ENCODE measurements at places on chromosomes 5 and 9.
A peak's percentile ranks its signal among the peaks of the same experiment; 100 is the strongest.

GRCh38 chr5:73892806-73893205 lies 266.8 kb downstream of the ARHGEF28 start:
- no peak for DNase-seq

DNA sequence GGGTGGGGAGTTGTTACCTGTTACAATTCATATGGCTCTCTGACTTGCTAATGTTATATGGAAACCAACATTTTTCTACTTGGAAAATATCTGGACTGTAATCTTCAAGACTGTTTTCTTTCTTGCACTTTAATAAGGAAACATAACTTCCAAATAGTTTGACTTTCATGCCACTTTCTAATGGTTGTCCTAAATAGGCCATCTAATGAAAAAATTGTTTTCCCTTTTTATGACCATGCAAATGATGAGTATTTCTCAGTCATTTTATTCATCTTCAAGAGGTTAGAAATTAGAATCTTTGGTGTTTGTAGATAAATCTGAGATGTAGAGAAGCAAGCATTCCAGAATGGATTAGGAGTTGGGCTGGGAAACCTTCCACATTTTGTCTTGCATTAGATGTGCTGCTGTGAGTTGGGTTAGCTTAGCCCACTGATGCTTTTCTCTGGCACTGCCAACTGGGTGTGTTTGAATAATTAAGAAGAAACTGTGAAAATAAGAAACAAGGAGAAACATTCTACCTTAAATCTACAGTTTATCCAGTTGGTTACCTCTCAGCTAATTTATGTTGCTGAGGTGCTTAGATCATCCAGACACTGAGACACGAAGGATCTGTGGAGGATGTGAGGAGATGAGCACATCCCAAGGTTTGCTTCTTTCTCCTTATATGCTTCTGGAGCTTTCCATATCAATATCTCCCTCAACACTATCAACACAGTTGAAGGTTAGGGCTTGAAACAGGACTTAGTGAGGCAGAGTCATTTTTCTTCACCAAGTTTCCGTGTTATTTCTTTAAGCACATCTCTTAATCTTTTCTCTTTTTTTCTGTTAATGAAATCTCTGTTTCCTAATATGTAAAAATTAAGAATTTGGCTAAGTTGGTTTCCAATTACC lies 2.7 kb downstream of the RASGRF2 start:
- DNase-seq, result no peak

- peak; percentile 37 for DNase-seq
These were observed 9.9 kb downstream of the HNRNPH1 start for GRCh38 chr5:179613460-179614071.

DNA sequence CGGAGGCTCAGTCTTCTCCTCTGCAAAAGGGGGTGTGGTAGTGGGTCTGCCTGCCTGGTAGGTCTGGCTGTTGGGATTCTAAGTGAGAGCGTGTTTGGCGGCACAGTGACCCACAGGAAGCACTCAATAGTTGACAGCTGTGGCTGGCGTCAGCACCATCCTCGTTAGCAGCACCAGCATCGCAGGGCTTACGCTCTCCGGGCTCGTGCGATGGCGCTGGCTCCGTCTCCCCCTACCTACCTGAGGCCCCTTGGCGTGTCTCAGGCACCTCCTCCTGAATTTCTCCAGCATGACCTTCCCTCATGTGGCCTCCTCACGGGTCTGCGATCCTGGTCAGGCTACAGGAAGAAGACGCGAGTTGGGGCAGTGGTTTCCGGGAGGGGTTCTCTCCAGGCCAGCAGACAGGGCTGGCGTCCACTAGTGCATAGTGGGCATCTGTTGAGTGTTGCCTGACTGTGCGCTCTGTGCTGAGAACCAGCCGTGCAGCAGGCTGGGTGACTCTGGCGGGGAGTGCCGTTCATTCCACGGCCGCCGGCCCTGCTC lies 66.9 kb downstream of the HMCN2 start:
- no peak for DNase-seq

GRCh38 chr5:10599862-10600284 lies 36.0 kb downstream of the ANKRD33B start:
- no peak for DNase-seq
